G401 (cell line): ENCODE measurements at places on chromosomes 7 and 10.

DNA sequence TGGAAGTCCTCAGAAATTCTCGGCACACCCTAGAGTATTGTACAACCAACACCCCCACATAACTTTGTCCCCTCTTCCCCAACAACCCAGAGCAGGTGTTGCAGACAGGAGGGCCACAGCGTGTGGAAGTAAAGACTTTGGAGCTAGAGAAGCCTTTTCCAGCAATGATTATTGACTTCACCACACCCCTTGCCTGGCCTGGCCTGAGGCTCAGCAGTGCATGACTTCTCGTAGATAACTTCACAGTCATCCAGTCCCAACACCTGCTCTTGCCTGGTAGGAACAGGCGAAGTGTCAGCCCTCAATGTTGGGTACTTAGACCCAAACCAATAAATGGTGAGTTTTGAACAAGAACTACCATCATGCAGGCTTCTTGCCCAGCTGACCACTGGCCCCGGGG, 36.7 kb downstream of the GOT1 start:
- DNase-seq, result no peak

DNA sequence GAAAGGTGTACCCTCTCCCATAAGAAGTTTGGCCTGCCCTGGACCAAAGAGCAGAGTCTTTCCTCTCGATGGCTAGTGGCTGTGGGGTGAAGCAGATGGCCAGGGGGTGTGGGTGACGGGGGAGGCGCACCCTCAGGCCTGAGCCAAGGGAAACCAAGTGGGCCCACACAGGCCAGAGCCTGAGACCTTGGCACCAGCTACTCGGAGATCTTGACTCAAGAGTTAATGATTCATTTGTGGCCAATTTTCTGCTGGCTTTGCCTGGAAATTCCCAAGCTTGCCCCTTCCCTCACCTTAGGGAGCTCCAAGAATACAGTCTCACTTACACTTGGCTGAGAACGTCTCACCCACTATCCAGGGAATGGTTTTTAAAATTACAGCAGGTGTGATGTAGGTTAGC, 42.7 kb downstream of the ZMIZ1 start:
- DNase-seq, result no peak

- DNase-seq, result no peak
Measured at GRCh38 chr7:142800699-142801260, 30.0 kb downstream of the PRSS2 start.

GRCh38 chr10:130801276-130801675, 510.2 kb downstream of the TCERG1L start:
- no peak for DNase-seq

DNA sequence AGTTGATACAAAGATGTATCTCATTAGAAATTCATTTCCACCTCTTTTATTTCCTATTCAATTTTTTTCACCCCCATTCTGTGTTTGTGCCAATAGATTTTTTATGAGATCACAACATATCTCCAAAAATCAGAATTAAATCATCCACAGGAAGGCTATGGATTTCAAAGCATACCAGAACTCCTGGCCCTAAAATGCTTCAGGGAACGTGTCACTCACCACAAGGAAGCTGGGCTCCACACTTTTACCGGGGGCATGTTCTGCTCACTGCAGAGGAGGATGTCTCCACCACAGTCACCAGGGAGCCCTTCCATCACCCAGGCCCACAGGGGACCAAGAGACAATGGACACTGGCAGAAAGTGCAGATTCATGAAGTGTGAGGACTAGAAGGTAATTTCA, 456.8 kb downstream of the KCNMA1 start:
- DNase-seq, result no peak

DNA sequence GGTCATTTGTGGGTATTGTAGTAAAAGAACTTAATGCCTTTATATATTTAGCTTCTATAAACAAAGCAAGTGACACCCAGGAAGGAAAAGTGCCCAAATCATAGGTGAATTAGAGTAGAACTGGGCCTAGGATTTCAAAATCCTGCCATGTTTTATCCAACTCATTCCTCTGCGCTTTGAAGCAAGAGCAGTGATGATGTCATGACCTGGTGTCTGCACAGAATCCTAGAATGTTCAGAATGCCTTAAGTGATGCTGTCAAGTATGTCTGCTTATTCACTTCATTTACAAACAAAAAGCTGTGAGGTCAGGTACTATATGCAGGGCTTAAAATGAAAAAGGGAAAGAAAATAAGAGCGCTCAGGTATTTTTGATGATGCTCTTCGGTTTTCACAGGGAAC, 737.2 kb upstream of the ANKRD30A start:
- DNase-seq, result no peak

DNA sequence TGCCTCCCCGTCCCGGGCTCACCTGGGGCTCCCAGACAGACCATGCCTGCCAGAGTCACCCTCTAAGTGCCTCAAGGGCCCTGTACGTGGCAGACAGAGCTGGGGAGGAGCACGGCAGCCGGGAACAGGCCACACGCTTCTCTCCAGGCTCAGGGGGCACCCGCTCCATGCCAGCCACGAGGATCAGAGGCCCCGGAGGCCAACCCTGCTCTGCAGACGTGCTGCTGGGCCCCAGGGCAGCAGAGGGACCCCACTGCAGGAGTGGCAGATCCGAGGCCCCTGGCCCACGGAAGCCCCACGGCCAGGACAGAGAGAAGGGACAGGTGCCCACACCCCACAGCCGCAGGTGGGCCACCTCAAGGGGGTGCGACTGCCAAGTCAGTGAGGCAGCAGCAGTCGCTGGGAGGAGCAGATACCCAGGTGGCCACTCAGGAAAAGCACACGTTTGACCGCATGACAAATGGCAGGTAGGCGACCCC, 58.4 kb upstream of the TNRC18 start:
- no peak for DNase-seq

DNA sequence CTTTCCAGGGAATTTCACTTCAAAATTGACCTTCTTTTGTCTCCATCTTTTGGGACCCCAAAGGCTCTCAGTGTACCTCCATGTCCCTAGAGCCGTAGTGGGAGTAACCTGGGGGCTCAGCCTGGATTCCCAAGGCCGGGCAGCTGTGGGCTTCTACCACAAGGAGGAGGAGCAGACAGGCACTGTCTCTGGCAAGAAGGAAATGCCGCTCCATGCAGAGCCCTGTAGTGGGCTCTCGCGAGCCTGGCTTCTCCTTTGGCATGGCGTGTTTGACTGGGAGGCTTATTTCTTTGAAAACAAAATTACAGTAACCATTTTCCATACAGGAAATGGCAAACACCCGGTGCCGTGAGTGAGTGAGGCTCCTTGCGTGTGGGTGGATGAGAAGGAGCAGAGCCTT, 76.8 kb upstream of the FAM180A start:
- DNase-seq, result no peak

DNA sequence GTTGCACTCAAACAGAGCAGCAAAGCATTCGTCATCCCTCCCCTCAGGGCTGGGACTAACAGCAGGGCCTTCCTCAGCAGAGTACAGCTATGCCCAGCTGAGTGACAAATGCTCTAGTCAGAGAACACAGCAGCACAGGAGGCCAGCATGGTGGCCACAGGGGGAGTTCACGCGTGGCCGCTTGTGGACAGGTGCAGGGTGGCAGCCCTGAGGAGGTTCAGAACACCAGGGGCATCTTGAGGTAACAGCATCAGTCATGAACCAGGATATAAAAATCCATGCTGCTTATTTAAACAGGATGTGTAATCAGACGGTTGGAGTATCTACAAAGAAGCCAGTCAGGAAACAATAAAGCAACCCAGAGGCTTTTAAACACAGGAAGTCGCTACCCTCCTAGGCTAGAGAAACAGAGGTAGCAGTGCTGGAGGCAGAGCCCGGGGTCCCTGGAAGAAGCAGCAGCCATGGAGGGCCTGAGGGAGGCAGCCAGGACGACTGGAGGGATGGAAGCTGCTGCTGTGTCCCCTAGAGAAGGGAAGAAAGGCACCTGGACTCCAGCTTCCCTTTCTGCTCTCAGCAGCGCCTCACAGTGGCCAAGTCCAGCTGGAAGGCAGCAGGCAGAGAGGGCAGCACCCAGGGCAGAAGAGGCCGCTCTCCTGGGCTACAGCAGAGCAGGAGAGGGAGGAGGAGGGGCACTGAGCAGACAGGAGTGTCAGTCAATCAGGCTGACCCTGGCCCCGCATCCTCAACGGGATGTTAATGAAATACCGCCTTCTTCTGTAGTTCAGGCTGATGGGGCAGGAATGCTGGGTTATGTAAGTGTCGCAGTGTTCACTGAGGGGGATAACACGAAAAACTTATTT, 70.8 kb upstream of the UCN3 start:
- DNase-seq, result no peak
